ENCODE measurements at places on chromosomes 11 and 22. TPM values are rescaled to one million over a fixed set of nuclear protein-coding genes. Genes with fewer than 3 reads are reported as not detected.

The SMC1B gene
- not detected for total RNA-seq

The CLTCL1 gene
- 7.8 TPM for total RNA-seq

The PARVG gene
- not detected for total RNA-seq

The F2 gene
- 0.18 TPM for total RNA-seq

The RIBC2 gene
- not detected for total RNA-seq

The USP28 gene
- 25.9 TPM for total RNA-seq

The PDE2A gene
- total RNA-seq: 0.18 TPM

The TECTA gene
- total RNA-seq: 0.28 TPM

The CLDN25 gene
- not detected for total RNA-seq

The SORL1 gene
- total RNA-seq: 10.2 TPM

The DNHD1 gene
- 5.3 TPM for total RNA-seq

Measured in smooth muscle cell of bladder (primary cell).